ENCODE measurements at places on chromosomes 7 and 10.

DNA sequence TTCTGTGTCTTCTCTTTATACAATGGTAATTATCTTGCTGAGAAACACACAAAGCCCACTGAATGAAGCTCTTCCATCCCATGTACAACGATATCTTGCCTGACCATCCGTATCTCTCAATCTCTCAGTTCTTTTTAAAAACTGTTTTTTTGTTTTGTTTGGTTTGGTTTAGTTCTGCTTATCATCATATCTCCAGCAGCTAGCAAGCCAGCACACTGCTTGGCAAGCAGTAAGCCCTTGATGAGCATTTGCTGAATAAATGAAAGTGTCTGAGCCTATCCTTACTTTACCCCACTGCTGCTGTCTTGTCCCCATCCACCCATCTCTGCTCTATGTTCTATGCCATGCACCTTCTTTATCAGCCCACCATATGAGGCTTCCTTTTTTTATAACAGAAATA lies 34.2 kb downstream of the ITGB1 start:
- DNase-seq: no peak

- no peak for DNase-seq
Measured at GRCh38 chr10:94104316-94105000, 110.7 kb downstream of the PLCE1 start.

DNA sequence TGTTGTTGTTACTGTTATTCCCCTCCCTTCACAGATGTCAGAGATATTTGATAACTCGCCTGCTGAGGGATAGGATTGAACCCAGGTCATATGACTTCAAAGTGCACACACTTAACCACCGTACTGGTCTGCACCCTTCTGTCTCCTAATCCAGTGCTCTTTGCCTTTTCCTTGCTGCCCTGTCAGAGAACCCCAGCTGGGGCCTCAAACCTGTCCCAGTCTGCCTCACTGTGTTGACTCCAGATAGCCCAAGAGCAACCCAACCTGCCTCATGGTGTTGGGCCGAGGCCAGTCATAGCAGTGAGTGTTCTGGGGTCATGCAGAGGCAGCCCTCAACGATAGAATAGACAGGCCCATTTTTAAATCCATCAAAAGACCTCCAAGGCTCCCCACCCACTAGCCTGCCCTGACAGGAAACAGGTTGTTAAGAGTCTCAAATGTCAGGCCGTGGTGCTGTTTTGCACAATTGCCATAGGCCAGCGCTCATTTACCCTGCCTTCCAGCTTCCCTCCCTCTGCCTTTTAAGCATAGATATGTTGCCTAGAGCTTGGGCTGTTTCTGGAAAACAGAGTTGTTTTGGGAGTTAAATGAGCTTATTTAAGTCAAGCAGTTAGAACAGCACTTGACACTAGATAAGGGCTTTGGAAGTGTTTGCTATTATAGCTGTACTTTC lies 37.0 kb upstream of the PDCD4 start:
- DNase-seq: no peak

DNA sequence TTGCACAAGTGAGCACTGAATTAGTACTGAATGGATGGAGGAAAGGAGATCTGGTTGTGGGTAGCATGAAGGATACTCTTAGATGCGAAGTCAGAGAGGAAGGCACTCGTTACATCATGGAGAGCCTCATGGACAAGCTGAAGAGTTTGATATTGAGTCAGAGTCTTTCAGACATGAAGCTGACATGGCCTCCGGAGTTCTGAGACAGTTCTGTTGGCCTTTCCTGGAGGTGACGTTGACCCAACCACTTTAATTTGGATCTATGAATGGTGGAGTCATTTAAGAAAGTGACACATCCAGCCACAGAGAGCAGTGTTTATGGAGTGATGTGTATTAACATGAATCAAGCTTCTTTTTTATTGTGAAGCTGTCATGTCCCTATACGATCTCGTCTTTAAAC lies 286.3 kb upstream of the CDC14C start:
- DNase-seq: no peak

GRCh38 chr7:17090751-17091150 lies 207.7 kb upstream of the AHR start:
- DNase-seq: no peak

- DNase-seq: no peak
Measured at GRCh38 chr7:5452470-5452899, 28.9 kb upstream of the TNRC18 start.

- DNase-seq: peak; percentile 55
Measured at GRCh38 chr10:28939281-28940157, 262.2 kb downstream of the BAMBI start.

GRCh38 chr10:51103554-51104217 lies 29.4 kb downstream of the PRKG1 start:
- no peak for DNase-seq
